Muscle of back (tissue), 13 donors: ENCODE measurements at places on chromosomes 1 and 21. TPM values are rescaled to one million over a fixed set of nuclear protein-coding genes. Genes with fewer than 3 reads are reported as not detected.

The PYCR2 gene
- polyA plus RNA-seq: 32.3 TPM

The SLFNL1 gene
- 0.40 TPM for polyA plus RNA-seq

The TNFRSF9 gene
- 0.13 TPM for polyA plus RNA-seq

The IL22RA1 gene
- polyA plus RNA-seq: 2.2 TPM

The LEFTY1 gene
- 0.45 TPM for polyA plus RNA-seq

The SLC16A4 gene
- 10.8 TPM for polyA plus RNA-seq

The CATSPERE gene
- 0.51 TPM for polyA plus RNA-seq

The IL20 gene
- not detected for polyA plus RNA-seq

The TMOD4 gene
- polyA plus RNA-seq: 22.6 TPM

The GCSAML gene
- polyA plus RNA-seq: 0.34 TPM
